NB4 (cell line): ENCODE measurements at places on chromosomes 4 and X.

DNA sequence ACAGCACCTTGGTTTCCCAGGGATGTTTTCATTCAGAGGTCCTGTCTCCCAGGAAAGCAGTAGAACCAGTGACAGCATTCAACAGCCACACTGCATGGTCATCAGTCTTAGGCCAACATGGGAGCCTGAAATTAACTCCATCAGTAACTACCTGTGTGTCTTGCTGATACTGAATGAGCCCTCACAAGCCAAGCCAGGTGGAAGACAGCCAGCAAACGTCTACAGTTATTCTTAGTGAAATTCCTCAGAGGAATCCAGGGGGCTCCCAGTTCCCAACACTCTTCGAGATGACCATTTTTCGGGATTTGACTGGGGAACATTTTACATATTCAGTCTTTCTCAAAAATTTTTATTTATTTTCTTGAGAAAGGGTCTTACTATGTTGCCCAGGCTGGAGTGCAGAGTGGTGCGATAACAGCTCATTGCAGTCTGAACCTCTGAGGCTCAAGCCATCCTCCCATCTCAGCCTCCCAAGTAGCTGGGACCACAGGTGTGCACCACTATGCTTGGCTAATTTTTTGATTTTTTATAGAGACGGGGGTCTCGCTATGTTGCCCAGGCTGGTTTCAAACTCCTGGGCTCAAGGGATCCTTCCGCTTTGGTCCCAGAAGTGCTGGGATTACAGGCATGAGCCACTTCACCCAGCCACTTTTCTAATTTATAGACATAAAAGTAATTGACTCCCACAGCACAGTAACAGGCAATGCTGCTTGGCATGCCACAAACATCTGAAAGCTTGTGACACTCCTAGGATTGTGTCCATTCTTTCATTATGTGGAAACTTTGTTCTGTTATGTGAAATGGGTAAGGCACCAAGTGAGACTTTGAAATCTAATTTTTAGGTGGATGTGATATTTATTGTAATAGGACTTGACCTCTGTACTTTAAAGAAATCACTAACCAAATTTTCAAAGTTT is 116.9 kb downstream of the SOWAHB start:
- DNase-seq, result no peak

DNA sequence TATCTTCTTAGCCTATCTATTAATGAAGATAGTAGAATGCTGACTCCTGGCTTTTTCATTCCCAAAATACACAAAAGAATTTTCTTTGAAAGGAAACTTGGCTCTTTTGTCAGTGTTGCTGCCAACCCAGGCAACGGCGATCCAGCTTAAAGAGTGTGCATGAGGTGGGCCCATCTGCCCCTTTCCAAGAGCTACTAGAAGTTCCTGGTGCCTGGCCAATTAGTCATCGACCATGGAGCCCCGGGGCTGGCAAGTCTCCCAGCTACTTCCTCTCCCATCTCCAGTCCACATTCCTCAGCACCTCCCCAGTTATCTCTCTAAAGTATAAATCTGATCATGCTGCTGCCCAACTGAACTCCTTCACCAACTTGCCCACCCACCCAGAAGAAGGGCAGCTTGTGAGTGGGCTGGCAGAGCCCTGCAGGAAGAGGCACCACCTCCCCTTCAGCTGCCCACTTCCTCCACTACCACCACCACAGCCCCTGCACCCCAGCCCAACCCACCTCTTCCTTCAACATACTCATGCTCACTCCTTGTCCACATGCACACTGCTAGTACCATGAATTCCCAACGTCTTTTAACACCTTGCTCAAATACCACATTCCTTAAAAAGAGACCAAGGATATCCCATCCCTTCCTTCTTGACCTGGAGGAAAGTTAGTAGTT is 158.2 kb upstream of the MAP3K15 start:
- peak; percentile 57 for DNase-seq

GRCh38 chrX:103839404-103839803 is 7.3 kb upstream of the RAB9B start:
- DNase-seq, result no peak

DNA sequence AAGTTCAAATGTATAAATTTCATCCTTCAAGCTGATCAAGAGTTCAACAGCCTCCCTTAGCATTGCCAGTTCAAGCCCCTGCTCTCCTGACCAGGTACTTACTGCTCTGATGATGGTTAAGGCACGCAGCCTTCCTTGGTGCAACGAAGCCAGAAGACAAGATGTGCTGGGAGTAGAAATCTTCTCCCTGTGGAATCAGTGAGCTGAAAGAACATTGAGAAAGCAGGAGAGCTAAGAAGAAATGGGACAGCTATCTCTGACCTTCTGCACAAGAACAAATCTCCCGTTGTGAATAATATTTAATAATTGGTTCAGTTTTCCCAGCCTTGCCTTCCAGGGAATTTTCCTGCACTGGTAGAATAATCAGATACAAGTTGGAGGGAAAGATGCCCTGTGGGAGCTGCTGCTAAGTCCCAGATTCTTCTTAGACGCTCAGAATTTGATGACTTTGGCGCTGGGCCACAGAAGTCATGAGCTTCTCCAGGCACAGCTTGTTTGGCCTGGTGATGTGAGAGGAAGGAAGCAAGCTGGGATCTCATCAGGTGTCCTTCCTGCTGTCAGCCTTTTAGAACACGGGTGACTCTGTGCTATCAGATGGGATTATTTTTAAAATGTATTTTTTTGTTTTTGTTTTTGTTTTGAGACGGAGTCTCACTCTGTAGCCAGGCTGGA is 77.8 kb downstream of the CD38 start:
- DNase-seq, result no peak

DNA sequence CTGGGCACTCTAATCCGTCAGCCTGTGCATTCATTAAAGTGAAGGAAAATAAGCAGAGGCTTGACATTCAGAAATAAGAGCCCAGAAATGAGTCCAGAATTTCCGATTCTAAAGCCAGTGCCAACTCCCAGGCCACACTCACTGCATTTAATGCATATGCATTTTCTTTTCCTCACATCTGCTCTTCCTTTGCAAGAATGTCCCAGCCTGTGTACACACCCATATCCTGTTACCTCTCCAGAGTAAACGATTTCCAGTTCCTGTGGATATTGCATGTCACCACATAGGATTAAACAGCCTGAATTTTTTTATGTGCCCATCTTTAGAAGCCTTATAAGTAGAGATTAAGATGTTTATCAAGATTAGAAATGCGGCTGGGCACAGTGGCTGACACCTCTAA is 27.5 kb downstream of the ARX start:
- DNase-seq, result no peak

- DNase-seq, result no peak
Measured at GRCh38 chr4:89162496-89162895, 51.2 kb downstream of the TIGD2 start.

DNA sequence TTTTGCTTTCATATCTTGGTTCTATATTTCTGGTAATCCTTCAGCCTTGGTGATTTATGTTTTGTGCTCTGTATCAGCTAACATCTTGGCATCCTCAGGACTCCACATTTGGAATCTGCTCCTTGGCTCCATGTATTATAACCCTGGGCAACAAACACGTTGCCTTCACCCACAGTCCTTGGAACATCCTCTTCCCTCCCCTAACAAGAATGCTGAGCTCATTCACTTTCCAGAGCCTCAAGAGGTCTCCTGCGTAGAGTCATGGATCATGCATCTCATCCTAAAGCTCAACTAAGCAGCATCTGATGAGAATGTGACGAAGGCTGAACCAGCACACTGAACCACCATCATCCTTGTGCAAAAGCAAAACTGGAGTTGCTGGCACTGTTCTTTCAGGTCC is 60.5 kb upstream of the C1GALT1C1 start:
- no peak for DNase-seq

DNA sequence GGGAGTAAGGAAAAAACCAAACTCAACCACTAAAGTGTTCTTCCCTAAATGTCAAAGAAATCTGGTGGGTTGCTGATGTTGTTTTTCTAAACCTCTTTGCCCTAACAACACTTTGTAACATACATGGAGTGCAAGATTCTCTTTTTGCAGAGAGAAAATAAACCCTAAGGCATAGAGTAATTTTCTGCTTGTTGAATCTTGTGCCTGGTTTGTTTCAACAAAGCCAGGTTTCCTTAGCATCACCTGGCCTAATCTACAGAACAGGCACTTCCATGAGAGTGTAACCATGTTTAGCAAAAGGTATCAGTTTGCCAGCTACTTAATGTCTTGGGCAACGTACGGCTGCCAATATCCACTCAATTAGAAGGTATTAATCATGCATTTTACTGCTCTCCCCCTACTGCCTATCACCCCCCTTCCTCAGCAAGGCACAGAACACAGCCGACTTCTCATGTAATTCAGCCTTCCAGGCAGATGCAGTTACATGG is 219.2 kb downstream of the MAML3 start:
- DNase-seq, result no peak

- DNase-seq, result no peak
Measured at GRCh38 chrX:66553973-66554372, 84.9 kb downstream of the EDA2R start.

- no peak for DNase-seq
Measured at GRCh38 chr4:39937683-39938268, 39.9 kb downstream of the PDS5A start.

- no peak for DNase-seq
Measured at GRCh38 chr4:37982736-37983135, 22.5 kb downstream of the PTTG2 start.

GRCh38 chrX:132094164-132094563 is 33.7 kb downstream of the FRMD7 start:
- DNase-seq, result no peak

GRCh38 chrX:8579602-8580001 is 115.0 kb downstream of the VCX3B start:
- no peak for DNase-seq

DNA sequence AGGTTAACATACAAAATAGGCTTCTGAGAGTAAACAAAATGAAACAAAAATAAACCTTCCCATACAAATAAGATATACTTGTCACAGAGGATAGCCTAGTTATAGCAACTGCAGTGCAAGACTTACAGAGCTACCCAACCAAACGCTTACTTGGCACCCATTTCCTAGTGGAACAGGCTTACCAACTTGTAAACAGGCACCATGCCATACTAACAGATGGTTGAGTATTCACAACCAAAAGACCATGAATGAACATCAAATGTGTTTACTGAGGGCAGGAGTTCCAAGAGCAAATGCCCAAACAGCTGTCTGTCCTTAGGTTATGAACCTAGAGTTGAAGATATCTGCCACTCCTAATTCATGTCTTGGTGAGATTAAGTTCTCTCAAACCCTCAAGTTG is 2629.2 kb downstream of the PCDH7 start:
- no peak for DNase-seq

DNA sequence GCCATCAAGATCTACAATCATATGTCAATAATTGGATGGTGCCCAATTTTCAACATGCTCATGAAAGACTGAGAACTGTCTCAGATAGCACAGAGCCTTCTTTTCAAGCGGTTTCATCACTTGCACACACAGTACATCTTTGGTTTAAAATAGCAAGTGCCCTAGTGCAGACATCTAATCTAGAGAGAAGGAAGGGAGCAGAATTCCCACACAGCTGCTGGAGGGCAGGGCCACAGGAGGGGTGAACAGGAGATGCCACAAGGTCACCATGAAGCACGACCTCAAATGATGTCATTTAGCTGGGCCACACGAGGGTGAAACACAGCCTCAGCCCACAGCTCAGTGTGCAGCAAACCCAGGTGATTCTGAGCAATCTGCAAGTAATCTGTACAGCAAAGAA is 24.3 kb downstream of the LEF1 start:
- DNase-seq, result no peak

DNA sequence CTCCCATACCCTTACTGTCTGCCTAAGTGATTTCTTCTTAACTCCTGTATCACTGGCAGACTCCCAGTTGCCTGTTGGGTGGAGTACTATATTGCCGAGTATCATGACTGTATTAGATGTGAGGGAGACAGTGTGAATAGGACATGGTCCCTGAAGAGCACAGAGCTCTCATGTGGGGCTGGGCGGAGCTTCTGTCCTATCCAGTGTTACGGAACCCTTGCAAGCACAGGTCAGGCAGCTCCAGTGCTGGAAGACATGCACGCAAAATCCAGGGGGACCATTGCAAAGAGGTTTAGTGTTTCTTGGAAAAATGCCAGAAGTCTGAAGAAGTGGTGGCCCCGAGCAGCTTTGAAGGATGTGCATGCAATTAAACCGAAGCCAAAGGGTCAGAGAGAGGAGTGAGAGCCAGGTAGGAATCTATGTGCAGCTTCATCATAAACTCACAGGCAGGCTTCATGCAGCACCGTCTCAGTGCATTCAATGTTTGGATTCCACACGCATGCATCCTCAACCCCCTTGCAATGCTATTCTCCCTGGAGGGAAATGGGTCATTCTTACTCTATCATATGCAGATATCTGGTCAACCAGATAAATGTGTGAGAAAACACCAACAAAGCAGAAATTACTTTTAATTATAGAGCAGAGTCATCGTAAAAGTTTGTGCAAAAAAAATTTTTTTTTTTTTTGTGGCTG is 49.7 kb upstream of the DHRSX start:
- DNase-seq, result no peak

DNA sequence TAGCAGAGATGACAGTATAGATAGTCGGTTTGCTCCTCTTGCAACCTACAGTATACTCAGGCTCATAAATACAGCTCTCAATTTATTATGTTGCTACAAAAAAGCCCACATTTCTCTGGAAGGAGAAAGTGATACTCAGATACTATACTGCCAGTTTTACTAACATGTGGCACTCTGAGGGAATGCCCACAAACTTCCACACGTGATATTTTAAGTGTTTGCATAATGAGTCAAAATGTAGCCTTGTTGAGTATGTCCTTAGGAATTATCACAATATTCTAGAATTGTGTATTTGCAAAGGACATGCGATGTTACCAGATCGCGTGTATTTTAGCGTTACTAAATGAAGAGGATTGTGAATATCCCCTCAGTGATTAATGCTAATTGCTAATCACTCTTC is 929.1 kb downstream of the STIM2 start:
- no peak for DNase-seq

DNA sequence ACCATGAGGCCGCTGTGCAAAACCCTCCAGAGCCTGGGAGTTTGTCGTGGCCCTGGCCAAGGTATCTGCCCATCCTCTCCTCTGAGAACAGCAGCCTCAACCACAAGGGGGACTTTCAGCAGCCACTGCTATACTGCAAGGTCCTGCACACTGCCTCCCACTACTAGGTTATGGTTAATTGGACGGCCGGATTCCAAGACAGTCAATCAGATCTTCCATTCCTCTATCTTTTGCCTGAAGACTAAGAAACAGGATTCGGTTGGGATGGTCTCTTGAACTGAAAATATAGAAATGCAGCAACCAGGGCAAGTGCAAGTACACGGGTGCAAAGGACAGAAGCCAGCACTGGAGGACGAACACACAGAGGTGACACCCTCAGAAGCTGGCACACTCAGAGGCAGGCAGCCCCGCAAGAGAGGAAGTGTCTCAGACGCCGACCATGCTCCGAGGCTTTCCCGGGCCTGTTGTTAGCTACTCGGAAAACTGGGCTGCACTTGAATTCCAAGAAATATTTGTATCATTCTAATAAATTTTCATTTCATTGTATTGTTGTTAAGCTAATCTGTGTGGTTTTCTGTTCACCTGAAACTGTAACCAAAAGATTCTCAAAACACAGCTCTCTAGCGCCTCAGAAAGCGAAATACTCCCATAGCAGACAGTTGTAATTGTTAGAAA is 63.3 kb downstream of the AFAP1 start:
- DNase-seq, result peak; percentile 23

GRCh38 chr4:184309241-184310170 is 91.8 kb upstream of the ENPP6 start:
- DNase-seq, result no peak
